Endothelial cell (in vitro differentiated cells): ENCODE measurements at places on chromosomes 7 and 10.

GRCh38 chr7:122315507-122316466 lies 11.2 kb upstream of the FEZF1 start:
- no peak for DNase-seq
- peaks cover 25% of the 10 kb centered on the region for H3K4me1 ChIP-seq
- H3K36me3 ChIP-seq = peaks cover 5% of the 10 kb centered on the region
- H3K27ac ChIP-seq = no peak overlapping the region
- H3K4me3 ChIP-seq = peak overlapping the region; percentile 40

- H3K27ac ChIP-seq = no peak overlapping the region
- peaks cover 8% of the 10 kb centered on the region for H3K4me1 ChIP-seq
- no peak overlapping the region for H3K4me3 ChIP-seq
- no peak for DNase-seq
- H3K27me3 ChIP-seq = peaks cover 2% of the 10 kb centered on the region
Measured at GRCh38 chr10:75288140-75288711, 52.5 kb upstream of the COMTD1 start.

- H3K36me3 ChIP-seq = peaks cover 15% of the 10 kb centered on the region
- no peak for DNase-seq
- H3K27me3 ChIP-seq = peaks cover 7% of the 10 kb centered on the region
- peak overlapping the region; percentile 8 for H3K4me3 ChIP-seq
- H3K4me1 ChIP-seq = peaks cover 28% of the 10 kb centered on the region
Measured at GRCh38 chr10:97718659-97719142, 5.2 kb downstream of the MARVELD1 start.

DNA sequence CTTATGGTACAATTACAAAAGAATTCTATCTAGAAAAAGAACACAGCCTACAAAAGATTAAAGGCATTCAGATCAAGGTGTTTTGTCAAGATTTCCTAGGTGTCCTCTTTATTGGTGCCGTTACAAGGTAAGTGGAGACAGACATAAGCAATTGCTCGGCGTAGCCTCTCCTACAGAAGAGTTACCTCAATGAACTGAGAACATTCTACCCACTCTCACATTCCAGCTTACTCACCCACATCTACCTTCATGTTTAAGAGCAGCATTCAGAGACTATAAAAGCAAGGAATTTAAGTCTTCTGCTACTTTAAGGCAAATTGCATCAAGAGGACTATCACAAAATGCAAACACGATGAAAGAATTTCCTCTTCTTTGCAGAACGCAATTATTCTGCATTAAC lies 29.5 kb downstream of the MPP7 start:
- no peaks in the 10 kb centered on the region for H3K36me3 ChIP-seq
- H3K27ac ChIP-seq = no peak overlapping the region
- no peak overlapping the region for H3K4me3 ChIP-seq
- no peaks in the 10 kb centered on the region for H3K27me3 ChIP-seq
- no peaks in the 10 kb centered on the region for H3K4me1 ChIP-seq

DNA sequence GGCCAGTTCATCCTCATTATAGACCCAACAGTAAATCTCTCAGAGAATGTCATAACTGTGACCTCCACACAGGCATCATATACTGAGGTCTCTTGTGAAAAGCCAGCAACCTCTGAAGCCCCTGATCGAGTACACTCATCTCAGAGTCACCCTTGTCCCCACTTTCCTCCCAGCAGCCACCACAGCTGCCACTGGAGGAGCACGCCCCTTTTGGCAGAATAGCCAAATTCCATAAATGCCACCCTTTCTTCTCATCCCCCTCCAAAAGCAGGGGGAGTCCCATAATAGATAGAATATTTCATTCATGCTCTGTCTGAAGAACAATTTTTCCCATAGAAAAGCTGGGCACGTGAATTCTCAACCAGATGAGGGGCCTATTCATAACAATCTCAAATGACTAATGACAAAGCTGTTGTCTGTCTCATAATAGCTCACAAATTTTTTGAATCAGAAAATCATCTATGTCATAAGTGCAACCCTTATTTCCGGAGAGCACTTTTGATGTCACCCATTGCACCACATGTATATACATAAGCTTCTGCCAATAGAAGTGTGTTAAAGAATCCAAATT lies 47.4 kb downstream of the SGMS1 start:
- no peak for DNase-seq
- H3K4me3 ChIP-seq = no peak overlapping the region
- H3K27me3 ChIP-seq = no peaks in the 10 kb centered on the region
- no peaks in the 10 kb centered on the region for H3K36me3 ChIP-seq

DNA sequence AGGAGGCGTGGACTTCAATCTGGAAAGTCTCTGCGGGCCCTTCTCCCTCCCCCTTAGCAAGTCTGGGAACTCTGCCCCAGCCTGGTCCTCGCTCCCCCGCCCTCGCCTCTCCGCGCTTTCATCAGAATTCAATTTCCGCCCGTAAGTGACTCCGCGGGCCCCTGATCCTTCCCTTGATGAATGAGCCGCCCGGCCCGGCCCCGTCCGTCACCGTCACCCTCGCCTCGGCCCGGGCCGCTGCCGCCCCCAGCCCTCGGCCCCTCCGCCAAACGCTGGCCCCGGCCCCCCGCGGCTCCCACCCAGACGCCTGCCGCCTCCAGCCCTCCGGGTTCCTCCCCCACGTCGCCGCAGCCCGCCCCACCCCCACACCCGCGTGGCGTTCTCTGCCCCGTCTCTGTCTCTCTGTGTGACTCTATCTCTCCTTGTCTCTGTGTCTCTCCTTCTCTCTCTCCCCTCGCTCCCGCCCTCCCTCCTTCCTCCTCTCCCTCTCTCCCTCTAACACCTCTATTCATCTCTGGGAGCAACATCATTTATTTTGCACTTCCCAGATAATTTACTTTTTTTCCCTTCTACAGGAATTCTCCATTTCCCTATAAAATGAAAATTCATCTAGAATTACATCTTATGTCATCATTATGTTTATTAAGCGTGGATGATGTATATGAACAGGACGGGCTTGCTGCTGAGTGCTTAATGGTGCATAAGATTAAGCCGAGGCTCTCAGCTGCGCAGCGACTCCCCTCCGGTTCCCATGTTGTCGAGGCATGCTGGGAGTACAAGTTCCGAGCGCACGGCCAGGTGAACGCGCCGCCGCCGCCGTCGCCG lies 91.2 kb upstream of the PAX2 start:
- peaks cover 11% of the 10 kb centered on the region for H3K36me3 ChIP-seq
- H3K27ac ChIP-seq = no peak overlapping the region
- H3K4me3 ChIP-seq = peak overlapping the region; percentile 80
- H3K4me1 ChIP-seq = peaks cover 27% of the 10 kb centered on the region

DNA sequence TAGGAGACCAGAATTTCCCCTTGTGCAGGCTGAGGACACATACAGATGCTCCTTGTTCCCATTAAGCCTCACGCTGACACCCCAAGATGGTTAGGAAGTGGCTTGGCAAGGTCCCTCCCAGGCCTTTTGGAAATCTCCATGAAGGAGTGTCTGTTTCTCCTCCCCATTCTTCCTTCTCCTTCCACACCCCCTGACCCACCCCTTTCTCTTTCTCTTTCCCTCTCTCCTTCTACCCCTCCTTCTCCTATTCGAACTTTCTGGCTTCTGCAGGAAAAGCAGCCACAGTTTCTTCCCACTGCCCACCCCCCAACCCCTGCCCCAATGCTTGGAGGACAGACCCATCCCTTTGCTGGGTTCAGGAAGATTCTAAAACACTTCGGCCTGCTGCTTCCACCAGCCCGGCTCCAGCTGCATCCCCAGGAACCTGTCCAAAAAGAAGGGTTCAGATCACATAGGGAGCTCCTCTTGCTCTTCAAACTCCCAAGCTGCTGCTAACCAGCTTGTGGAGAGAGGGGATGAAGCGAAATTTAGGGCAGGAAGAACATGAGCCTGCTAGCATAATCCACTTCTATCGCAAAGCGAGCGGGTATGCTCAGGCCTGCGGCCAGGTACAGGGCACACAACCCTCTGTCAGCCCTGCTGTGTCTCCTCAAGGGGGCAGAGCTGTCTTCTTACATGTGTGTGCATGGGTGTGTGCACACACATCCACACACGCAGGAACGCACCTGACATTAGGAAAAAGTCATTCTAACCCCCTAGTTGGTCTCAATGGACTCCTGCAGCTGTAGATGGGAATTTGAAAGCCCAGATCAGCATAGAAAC lies 80.4 kb downstream of the PPP1R3C start:
- peaks cover 4% of the 10 kb centered on the region for H3K36me3 ChIP-seq
- H3K4me3 ChIP-seq = no peak overlapping the region
